ENCODE measurements at places on chromosomes 1 and 21.

DNA sequence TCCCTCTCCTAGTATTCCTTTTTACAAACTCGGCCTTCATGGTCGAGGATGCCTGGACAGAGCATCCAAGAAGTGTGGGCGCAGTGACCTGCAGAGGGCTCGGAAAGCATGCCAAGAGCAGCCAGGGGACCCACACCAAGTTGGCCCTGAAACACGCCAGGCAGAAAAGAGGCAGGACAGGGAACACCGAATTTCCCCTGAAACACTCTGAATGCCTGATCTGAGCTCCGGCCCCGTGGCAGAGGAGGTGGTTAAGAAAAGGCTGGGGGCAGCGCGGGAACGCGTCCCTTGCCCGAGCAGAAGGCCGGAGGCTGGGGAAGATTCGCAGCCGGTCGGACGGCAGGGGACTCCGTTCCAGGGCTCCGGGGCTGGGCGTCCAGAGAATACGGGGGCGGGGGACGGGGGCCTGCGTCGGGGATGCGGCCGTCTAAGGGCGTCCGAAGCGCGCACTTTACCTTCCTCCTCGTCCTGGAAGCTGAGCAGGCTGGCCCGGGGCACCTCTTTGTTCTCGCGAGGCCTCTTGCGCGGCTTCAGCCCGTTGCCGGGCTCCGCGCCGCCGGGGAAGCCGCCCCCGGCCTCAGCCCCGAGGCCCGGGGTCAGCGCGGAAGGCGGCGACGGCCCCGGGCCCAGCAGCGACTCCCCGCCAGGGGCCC lies 558 bp downstream of the PAXBP1 start:
- peak; percentile 47 for DNase-seq

GRCh38 chr1:225767634-225768540 lies 9.7 kb upstream of the SRP9 start:
- no peak for DNase-seq

DNA sequence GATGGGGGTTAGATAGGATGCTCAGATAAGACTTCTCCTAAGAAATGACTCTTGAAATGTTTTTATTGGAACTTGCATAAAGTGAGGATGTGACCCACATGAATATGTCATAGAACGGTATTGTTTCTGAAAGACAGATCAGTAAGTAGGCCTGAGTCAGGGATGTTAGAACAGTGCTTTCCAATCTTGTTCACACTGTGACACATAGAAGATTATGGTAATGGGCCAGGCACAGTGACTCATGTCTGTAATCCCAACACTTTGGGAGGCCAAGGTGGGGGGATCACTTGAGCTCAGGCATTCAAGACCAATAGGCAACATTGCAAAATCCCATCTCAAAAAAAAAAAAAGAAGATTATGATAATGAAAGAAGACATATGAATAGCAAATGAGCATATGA lies 32.9 kb downstream of the FMO4 start:
- DNase-seq: no peak

DNA sequence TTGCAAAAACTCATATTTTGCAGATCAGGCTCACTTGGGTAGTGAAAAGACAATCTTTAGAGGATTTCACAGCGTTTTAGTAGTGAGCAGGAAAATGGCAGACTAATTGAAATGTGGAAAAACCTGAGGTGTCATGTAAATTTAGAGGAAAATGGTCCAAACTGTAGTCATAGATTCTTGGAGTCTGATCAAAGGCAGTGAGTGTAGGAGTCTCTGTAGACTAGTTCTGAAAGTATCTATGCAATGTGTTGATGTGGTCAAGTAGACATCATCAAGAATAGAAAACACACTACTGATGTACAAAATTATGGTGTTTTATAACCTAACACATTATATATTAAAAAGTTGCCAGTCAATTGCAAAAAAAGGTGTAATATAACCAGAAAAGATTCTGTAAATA lies 143.2 kb upstream of the C1orf105 start:
- no peak for DNase-seq

DNA sequence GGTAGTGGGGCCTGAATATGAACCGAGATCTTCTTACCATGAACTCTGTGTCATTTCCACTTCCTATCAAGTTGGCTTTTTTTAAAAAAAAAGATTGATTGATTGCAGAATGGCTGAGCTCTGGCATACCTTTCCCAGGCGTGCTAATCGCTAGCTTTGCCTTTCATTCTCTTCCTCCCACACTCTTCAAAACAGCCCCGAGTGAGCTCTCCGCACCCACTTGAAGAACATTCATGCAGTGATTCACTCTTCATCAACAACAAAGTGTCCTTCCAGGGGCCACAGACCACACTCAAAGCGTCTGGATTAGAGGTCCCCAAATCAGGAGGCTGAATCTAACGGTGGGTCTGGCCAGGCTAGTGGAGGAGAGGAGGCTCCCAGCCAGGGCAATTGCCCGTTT lies 96.3 kb upstream of the GALNT2 start:
- DNase-seq: no peak

DNA sequence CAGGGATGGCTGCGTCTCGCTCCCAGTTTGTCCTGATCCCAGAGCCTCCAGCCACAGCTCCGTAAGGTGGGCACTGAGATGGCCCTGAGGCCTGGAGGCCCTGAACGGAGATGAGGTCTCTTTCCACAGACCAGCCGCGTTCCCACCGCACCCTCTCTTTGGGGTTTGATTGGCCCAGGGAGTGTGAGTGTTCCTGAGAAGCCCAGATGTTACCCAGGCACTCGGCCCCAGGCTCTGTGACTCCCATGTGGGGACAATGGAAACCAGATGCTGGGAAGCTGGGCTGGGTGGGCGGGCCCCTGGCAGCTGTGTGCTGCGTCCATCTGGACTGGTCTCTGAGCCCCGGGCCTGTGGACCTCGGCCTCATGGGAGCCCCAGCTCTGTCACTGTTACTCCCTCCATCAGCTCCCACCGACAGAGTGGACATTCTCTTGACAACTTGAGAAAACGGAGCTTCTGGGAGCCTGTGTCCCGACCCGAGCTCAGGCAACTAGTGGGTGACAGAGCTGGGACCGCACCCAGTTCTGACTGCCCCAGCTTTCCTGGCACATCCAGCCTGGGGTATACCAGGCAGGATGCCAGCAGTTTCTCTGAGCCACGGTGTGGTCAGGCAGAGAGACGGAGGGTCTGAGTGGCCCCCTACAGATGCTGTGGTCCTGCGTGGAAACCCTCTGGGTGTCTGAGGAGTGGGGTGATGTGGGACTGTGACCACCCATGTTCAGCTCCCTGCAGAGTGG lies 9.8 kb upstream of the COL6A1 start:
- DNase-seq: peak; percentile 7

- no peak for DNase-seq
Measured at GRCh38 chr1:160656737-160657136, 9.9 kb upstream of the SLAMF1 start.

GRCh38 chr1:194073833-194074232 lies 887.4 kb upstream of the B3GALT2 start:
- DNase-seq: no peak

DNA sequence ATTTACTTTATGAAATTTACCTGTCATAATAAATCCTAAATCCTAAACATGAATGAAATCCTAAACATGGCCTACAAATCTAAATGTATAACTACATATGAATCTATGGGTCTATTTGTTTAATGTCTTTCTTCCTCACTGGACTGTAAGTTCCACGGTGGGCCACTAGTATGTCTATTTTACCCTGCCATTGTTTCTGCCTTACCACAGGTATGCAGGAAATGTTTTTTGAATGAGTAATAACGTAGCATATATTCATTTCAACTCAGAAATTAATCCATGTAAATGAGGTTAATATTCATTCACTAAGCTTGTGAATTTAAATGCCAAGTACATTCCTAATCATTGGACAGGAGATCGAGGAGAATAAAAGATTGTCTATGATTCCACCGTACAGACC lies 35.3 kb downstream of the B3GALNT2 start:
- no peak for DNase-seq

GRCh38 chr1:48202030-48202752 lies 20.3 kb upstream of the SLC5A9 start:
- DNase-seq: peak; percentile 67

- peak; percentile 43 for DNase-seq
Measured at GRCh38 chr1:237124856-237125462, 83.0 kb downstream of the RYR2 start.

DNA sequence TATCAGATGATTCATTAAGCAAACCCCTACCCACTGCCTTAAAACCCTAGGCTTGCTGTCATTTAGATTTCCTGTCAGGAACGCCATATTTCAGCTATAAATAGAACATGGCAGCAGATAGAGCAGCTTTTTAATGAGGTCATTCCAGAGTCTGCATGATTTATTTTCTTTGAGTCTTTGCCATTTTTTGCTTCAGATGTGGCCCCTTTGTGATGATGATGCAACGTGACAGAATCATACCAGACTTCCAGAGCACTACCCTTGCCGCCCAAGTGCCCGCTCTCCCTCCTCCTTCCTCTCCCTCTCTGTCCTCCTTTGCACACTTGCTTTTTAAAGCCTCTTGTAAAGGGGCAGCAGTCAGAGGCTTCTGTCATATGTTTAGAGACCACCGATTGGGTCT lies 55.5 kb upstream of the TRIM67 start:
- DNase-seq: no peak

- DNase-seq: no peak
Measured at GRCh38 chr1:177383715-177384114, 213.0 kb downstream of the BRINP2 start.

DNA sequence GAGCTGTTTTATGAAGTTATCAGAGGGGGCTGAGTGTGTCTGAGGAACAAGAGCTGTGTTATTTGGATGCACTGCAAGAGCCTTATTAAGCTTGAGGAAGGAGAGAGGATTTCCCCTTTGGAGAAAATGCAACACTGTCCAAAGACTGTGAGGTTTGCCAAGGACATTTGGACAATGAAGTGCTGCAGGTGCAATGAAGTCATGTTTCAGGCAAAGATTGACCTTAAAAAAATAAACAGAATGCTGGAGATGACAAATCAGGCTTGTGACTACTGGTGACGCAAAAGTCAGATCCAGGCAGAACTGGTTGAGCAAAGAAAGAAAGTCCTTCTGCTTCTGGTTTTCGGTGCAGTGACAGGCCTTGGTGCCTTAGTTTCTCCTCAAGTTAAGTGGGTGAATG lies 125.2 kb upstream of the KIAA0040 start:
- no peak for DNase-seq

DNA sequence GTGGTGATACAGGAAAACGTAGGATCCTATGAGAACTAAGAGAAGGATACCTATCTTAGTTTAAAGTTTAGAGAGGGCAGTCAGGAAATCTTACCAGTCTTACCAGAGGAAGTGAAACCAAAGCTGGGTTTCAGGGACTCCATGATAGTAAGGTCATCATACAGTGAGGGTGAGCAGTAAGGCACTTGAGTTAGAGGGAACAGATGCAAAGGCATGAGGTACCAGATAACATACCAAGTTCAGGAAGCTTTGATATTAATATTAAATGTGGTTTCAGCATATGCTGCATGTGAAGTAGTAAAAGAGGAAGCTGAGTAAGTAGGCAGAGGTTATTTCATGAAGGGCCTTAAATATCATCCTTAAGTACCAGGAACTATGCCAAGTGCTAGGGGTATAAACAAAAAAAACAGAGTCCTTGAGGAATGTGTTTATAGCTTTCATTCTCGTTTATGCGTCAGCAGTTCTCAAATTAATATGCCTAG lies 16.9 kb downstream of the ATG4C start:
- DNase-seq: no peak

- DNase-seq: no peak
Measured at GRCh38 chr1:88163187-88163586, 520.9 kb upstream of the PKN2 start.

GRCh38 chr1:203317429-203318228 lies 12.3 kb downstream of the BTG2 start:
- no peak for DNase-seq

DNA sequence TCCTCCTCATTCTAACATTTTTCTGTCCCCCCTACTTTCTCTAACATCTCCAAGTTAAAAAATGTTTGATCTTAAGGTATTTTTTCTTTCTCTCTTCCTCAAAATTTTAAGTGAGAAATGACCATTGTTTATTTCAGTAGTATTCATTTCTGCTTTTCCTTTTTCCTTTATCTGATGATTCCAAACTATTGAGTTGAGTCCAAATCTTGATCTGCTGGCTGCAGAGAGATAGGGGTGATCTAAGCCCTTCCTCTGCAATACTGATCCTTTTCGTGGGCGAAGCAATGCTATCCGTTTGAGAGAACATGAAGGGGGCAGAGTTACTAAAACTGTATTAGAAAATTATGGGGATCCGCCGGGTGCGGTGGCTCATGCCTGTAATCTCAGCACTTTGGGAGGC lies 516 bp upstream of the NMNAT2 start:
- no peak for DNase-seq

DNA sequence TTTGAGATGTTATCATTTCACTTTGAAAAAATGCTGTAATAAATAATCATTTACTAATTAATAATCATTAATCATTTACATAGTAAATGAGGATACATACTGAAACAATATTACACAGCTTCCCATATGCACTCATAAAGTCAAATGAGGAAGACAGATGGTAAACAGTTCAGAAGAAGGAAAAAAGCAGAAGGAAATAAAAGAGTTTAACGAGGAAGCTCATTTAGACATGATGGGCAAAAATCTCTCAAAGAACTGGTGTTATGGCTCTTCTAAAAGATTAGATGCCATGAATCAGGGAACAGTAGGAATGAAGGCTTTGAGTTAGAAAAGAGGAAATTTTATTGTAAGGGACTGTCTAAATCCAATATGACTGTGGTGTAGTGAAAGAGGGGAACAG lies 347.6 kb downstream of the PTPRC start:
- DNase-seq: no peak

- DNase-seq: no peak
Measured at GRCh38 chr1:17441265-17441992, 2.0 kb upstream of the RCC2 start.

DNA sequence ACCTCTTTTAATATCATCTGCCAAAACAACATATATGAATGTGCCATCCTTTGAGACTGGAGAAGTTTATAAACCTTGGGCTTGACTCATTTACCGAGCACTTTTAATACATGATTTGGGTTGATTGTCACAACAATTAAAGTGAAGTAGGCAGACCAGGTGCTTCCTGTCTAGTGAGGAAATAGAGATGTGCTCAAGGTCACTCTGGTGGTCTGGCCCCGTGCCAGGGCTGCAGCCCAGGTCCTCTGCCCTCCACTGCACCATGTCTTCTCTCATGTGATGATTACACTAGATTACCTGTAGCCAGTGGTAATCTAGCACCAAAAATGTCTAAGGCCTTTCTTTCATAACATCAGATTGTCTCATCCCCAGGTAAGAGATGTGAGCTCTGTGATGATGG lies 61.8 kb upstream of the LAMC2 start:
- no peak for DNase-seq

GRCh38 chr21:36630485-36631206 lies 68.3 kb upstream of the SIM2 start:
- peak; percentile 84 for DNase-seq

- no peak for DNase-seq
Measured at GRCh38 chr1:42759114-42759513, 7.7 kb downstream of the P3H1 start.

All from WERI-Rb-1 (cell line).